ENCODE measurements at places on chromosomes 1 and 21.

DNA sequence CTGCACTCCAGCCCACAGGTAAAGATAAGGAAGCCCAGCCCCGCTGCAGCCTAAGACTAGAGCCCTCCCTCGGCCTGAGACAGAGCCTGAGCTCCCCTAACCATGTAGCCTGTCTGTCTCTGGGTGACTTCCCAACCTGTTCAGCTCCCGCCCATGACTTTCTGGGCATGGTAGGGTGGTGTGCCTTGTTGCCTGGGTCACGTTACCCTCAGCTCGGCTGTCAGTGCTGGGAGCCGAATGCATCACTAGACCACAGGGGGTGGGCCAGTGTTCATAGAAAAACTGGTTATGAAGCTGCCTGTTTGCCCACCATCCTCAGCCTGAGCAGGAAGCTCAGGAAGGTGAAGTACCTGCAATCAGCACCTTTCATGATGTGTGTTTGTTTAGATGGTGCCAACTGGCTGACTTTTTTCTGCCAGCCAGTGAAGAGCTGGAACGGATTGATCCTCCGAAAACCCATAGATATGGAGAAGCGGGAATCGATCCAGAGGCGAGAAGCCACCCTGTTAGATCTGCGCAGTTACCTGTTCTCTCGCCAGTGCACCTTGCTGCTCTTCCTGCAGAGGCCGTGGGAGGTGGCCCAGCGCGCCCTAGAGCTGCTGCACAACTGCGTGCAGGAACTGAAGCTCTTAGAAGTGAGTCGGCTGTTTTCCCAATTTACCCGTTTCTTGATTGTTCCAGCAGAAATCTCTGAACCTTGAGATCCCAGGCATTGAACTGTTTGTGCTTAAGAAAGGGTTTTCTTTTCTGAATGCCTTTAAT, 43.9 kb upstream of the PWP2 start:
- no peak for DNase-seq

GRCh38 chr21:17925899-17926298, 106.7 kb upstream of the C21orf91 start:
- peak; percentile 19 for DNase-seq

DNA sequence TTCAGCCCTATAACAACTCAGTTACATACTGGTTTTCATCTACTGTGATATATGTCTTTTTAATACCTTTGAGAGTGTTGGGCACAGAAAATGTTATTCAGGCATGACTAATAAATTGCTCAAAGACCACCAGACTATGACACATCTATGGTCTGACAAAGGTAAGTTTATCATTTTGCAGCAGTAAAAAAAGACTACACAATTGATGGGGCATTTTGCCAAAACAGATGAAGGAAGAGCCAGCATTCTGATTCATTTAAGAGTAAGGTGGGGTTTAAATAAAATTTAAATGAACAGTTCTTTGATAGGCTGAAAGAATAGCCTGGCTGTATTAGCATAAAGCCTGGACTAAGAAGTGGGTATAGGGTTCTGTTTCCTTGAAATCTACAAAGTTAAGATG, 8.8 kb upstream of the RNPC3 start:
- no peak for DNase-seq

GRCh38 chr1:119008483-119009311, 20.6 kb upstream of the TBX15 start:
- peak; percentile 41 for DNase-seq

DNA sequence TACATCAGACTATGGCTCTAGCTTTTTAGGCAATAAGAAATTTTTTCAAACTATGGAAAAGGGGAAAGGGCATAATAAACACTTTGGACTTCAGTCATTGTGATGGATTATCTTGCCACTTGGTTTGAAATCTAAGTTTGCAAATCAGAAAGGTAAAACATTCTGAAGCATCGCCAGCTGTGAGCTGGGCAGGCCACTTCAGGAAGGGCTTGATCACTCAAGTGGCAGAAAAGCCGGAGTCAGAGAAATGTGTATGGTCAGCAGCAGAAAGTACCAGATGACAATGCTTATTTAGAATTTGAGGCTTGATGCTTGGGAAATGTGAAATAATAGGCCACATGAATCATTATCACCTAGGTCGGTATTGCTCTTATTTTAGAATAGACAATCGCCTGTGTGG, 79.7 kb downstream of the ZNF648 start:
- DNase-seq = no peak

- no peak for DNase-seq
Observed at GRCh38 chr21:42645211-42646075, 8.0 kb upstream of the PDE9A start.

DNA sequence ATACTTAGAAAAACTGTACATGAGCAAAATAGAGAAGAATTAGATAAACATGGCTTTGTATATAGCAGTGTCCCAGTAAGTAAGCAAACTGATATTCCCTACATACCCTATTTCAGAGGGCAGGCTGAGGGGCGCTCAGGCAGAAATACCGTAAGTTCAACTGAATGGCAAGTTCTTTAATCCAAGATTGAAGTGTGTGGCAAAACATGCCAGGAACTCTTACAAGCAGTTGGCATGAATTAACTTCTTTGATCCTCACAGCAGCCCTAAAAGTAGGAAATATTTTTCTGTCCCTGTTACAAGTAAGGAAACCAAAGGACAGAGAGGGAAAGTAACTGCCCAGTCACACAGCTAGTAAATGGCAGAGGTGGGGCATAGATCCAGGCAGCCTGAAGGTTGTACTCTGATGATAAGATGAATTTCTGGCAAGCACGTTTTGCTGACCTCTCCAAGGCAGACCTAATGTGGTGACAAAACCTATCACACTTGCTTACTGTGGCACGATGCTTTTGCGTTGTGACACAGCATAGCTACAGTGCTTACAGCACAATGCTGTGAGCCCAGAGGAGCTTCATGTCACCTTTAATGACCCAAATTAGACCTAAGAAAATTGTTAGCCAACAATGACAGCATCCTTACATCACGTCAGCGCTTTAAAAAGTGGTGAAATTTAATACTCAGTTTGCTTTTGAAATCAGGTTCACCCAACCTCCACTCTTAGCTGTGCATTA, 35.0 kb upstream of the THEM4 start:
- peak; percentile 78 for DNase-seq

DNA sequence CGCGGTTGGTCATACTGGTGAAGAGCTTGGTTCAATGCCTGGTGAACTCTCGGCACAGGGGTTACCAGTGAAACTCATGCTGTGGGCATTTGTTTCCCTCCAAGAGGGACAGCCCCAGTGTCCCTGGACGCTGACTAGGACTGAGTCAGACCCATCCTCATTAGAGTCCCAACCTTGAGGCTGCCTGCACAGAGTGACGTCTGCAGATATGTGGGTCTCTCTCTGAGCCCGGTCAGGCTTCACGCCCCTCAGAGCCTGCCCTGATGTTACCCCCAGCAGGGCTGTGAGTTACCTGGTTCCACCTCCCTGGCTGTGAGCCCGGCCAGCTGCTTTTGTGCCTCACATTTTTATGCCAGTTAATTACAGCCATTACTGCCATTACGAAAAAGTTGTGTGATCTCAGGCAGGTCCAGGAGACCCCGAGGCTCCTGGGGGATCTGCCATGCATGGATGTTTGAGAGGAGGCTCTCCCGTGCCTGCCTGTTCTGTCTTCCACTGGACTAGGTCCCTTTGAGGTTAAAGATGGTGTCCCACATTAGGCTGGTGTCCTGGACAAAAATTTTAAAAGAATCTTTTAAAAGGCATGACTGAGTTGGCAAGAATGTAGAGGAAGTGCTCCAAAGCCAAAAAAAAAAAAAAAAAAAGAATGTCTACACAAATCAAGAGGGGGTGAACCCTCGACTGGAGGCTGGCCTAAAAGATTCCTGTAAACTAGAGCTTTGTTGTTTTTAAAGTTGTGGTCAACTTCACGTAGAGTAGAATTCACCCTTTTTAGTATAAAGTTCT, 36.6 kb upstream of the PADI1 start:
- no peak for DNase-seq

DNA sequence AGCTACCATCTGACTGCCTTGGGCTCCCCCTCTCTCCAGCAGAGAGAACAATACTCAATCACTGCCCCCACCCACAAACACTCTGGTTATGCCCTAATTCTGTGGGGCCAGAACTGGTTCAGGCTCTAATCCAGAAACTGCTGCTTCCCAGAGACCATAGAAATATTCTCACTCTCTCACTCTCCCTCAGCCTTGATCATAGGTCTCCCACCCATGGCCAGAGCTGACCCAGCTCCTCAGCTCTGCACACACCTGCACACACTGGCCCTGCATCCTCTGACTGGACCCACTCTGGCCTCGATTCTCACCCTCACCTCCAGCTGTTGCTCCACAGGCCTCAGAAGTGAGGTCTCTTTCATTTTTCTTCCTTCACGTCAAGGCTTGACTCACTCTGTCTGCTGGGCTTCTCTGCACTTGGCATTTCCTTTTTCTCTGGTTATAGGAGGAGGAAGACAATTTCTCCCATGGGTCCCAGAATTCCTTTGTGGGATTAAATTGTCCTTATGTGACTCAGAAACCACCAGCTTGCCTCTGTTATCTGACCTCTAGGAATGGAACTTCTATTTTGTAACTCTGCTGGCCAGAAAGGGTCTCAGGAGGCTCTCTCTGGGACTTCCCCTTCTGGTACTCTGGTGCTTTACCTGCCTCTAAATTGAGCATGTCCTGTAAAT, 15.6 kb upstream of the ZMYM6 start:
- DNase-seq = peak; percentile 22

DNA sequence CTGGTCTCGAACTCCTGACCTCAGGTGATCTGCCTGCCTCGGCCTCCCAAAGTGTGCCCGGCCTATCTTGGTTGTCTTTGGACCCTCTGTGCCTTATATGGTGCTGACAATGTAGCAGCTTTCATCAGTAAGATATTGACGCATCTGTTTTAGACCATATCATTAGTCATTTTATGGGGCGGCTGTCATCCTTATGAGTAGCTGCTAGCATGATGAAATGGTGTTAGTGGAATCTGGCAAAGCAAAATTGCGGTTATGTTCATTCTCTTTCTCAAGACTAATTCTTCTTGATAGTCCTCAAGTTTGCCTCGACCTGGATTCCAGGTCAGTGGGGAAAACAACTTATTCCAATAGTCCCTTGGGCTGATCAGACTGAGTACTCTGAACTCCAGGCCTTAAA, 199.9 kb downstream of the PRDM2 start:
- no peak for DNase-seq

- no peak for DNase-seq
Observed at GRCh38 chr1:67645495-67646144, 39.4 kb upstream of the GADD45A start.

GRCh38 chr1:167065471-167065870, 24.7 kb downstream of the GPA33 start:
- no peak for DNase-seq

- DNase-seq = peak; percentile 58
Observed at GRCh38 chr1:24643363-24644099, 429 bp downstream of the SRRM1 start.

DNA sequence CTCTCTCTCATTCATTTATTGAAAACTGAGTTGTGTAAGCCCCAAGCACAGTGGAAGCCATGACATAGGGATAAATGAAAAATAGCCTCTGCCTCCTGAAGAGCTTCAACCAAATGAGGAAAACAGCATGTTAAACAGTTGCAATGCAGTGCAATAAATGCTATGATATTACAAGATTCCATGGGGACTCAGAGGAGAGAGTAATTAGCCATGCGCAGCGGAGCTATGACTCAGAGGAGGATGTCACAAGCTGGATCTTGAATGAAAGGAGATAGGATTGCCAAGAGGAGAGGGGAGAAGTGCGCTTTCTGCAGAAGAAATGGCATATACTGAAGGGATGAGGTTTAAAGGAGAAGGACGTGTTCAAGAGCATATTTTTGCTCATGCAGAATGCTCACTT, 231.3 kb upstream of the PLXNA2 start:
- DNase-seq = no peak

- peak; percentile 33 for DNase-seq
Observed at GRCh38 chr21:35525443-35525842, 476.3 kb upstream of the RUNX1 start.

GRCh38 chr1:53552981-53553733, 94.0 kb downstream of the DMRTB1 start:
- DNase-seq = no peak

DNA sequence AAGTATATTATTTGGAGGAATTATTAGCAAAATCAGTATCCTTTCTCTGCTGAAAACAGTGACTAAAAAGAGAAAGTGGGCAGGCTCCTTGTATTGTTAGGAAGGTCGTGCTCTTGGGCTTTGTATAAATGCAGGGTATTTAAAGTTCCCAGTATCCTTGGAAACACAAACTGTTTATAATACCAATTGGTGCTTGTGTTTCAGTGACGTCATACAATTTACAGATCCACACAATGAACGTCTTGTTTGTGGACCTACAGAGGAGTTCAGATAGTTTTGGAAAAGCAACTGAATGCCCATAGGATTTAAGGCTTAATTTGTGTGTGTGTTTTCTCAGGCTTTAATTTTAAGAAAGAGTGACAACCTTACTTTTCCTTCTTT, 168.2 kb downstream of the RASAL2 start:
- no peak for DNase-seq

GRCh38 chr1:24999906-25000305, 69.8 kb upstream of the RUNX3 start:
- no peak for DNase-seq

DNA sequence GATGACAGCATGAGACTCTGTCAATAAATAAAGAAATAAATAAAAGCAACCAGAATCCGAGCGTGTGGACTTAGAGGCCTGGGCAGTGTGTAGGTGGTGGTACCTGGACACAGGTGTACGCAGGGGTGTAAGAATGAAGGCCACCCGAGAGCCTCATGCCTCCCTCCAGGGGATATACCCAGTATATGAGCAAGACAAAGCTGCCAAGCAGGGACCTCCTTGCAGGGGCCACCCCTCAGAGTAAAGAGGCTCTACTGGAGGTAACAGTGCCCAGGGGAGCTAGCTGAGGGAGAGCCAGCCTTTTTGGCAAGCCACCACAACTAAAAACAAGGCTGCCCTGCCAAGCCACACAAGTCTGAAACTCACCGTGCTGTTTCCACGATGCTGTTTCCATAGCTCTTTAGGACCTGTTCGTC, 179.2 kb upstream of the RAB4A start:
- no peak for DNase-seq

GRCh38 chr1:30270461-30270860, 452.9 kb downstream of the MATN1 start:
- DNase-seq = no peak

DNA sequence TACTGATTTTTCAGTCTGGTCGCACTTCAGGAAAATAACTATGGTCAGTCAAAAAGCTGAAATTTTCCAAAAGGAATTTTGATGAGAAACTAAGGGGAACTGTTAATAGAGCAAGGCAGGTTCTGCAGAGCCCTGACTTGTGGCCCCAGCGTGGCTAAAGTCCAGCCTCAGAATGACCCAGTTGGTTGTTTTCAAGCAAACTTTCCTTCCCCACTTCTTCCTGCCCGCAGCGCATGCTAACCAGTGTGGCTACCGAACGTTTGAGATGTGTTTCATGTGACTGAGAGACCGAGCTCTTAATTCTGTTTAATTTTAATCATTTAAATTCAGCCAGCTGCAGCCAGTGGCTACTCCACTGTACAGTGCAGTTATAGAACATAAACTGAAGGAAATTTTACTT, 6.2 kb upstream of the IL10RB start:
- peak; percentile 45 for DNase-seq

- DNase-seq = peak; percentile 5
Observed at GRCh38 chr1:66978201-66978600, 53.4 kb downstream of the MIER1 start.

GRCh38 chr1:2507744-2508155, 18.6 kb downstream of the PANK4 start:
- no peak for DNase-seq

GRCh38 chr1:119139403-119139802, 1.1 kb downstream of the WARS2 start:
- DNase-seq = no peak

GRCh38 chr1:62530516-62531154, 66.7 kb upstream of the ANGPTL3 start:
- no peak for DNase-seq

GRCh38 chr1:203437696-203438315, 37.8 kb upstream of the PRELP start:
- DNase-seq = no peak

GRCh38 chr1:46653405-46653958, 14.7 kb downstream of the ATPAF1 start:
- no peak for DNase-seq

Data from suppressor macrophage treated with lipopolysaccharide for 4 hours (primary cell).